GM23338 (cell line): ENCODE measurements at places on chromosomes 1 and 21. TPM values are rescaled to one million over a fixed set of nuclear protein-coding genes. Genes with fewer than 3 reads are reported as not detected.

- no peak overlapping the region for H3K27ac ChIP-seq
- H3K4me3 ChIP-seq, result no peak overlapping the region
- no peaks in the 10 kb centered on the region for H3K36me3 ChIP-seq
- no peaks in the 10 kb centered on the region for H3K27me3 ChIP-seq
- peak; percentile 77 for DNase-seq
Observed at GRCh38 chr1:174258148-174258550, 98.8 kb downstream of the RABGAP1L start.

DNA sequence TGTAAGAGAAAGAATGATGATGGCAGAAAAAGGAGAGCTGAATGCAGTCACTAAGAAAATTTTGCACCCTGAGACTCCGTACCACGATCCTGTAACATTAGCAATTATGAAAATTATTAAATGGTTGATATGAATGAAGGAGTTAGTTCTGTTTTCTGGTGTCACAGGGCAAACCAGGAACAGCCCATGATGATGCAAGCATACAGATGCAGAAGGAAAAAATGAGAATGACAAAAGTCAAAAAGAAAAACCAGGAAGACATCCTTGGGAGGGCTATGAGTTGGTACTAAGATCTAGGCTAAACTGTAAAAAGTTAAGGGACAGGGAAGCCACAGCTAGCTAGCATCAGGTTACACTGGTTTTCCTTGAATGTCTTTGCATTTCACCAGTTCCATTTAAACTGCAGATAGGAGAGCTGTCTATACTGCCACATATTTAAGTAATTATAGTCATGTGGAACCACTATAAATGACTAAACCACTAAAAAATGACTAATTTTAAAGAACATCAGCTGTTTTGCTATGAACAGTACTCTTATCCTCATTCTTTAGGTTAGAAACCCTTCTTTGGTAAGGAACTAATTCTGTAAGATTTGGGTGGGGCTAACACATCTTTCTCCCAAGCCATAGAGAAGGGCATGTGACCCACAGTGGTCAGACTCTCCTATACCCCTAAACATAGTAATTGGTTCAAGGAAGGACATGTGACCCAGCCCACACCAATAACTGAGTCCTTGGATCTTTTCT, 11.4 kb downstream of the DOCK7 start:
- no peaks in the 10 kb centered on the region for H3K36me3 ChIP-seq
- 0 out of 2 replicates have a peak overlapping the region, but pooled peaks have one; percentile 7 for H3K4me3 ChIP-seq
- peaks cover 24% of the 10 kb centered on the region for H3K4me1 ChIP-seq
- no peaks in the 10 kb centered on the region for H3K27me3 ChIP-seq

- no peaks in the 10 kb centered on the region; the same call in 1 of the 2 replicates for H3K4me1 ChIP-seq
- DNase-seq, result no peak
- no peaks in the 10 kb centered on the region for H3K36me3 ChIP-seq
- H3K27me3 ChIP-seq, result no peaks in the 10 kb centered on the region
Observed at GRCh38 chr1:14887764-14888350, 265.7 kb upstream of the TMEM51 start.

SAMD13 gene
- 3.6 and 4.7 TPM in 2 replicates for total RNA-seq

LCE2A gene
- total RNA-seq, result not detected in 2 replicates
